ENCODE measurements at places on chromosomes 4 and X.

DNA sequence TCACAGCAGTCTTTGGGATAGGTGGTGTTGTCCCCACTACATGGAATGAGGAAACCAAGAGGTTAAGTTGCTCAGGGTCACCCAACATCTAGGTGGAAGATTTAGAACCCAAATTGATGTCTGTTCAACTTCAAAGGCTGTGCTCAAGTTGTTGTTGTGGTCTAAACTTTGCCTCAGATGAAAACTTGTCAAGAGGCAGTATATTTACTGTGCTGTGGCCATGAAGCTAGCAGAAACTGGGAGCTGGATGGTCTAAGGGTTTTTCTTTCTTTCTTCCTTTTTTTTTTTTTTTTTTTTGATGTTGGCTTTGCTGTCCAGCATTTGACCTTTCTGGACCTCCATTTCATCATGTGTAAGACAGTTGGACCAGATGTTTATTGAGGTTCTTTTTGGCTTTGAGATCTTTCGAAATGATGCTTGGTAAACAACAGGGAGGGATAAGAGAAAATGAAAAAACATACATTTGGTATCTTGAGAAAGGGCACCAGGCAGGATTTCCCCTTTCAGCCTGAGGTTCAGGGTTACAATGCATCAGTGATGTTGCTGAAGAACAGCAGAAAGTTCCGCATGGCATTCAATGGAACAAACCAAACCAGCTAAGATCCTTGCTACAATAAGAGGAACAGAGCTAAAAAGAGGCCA lies 166.2 kb upstream of the RPS6KA3 start:
- no peak for DNase-seq

DNA sequence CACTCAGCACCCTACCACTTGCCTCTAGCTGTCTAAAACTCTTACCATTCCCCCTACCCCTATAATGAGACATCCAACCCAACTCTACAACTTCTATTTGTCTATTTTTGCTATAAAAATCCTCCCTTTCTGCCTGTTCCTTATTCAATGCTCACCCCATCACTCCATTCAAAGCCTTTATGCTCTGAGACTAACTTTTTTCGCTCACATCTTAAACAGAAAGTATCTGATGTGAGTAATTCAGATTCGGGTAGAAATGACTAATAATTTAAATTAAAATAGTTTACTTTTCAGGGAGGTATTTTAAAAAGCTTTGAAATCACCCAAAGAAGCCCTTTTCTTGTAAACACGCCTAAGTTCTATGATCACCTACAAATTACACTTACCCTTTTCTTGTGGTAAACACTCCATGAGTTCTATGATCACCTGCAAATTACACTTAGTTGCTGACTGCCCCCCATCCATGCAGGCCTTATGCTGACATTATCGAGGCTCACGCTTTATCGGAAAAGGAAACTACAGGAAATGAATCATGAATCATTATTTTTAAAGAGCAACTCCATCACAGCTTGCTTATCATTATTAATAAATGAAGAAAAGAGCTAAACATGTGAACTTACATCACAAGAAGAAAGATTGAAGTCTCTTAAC lies 168.7 kb upstream of the PPP1R2C start:
- no peak for DNase-seq

GRCh38 chr4:175460414-175460813 lies 351.6 kb downstream of the GPM6A start:
- DNase-seq, result no peak

DNA sequence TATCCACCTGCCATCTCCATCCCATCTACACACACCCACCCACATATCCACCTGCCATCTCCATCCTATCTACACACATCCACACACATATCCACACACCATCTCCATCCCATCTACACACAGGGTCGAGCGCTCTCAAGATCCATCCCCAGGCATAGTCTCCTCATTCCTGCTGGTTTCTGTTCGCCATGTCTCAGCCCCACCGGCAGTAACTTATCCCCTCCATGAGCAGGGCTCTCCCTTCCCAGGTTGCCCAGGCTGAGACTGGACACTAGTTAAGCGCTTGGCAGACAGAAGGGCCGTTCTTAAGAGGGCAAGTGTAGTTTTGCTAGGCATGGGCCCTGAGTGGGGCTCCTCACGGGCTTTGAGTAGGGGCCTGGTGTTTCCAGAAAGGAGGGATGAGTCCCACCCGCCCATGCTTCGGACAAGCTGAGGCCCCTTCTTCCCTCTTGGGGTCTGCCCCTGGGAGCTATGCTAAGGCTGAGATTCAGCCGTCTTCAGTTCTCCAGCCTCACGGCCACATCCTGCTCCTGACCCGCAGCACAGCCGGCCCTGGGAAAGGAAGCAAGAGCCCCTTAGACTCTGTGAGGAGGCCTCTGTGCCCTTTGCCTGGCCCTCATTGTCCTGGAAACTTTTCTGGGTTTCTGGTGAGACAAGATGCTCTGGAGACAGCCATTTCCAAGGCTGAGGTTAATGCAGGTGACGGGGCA lies 20.4 kb downstream of the TMEM271 start:
- no peak for DNase-seq
